ENCODE measurements at places on chromosomes 16 and 17.

- no peak for DNase-seq
These were observed 21.0 kb upstream of the AGRP start for GRCh38 chr16:67504031-67505021.

DNA sequence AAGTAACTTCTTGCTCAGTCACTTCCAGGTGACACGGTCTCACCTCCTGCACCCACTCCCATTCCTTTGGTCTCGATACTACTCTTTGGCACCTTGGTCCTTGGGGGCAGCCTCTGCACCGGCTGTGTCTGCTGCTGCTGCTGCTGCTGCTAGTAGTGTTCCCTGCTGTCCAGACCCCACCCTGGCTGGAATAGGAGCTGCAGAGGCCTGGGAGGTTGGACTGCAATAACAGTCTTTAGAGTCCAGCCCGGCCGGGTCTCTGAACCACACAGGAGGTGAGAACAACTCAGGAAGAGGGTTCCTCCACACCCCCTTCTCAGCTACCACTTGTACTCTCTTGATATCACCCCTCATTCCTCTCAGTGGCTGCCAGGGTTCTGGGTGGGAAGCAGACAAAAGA, 231.1 kb upstream of the NLRP1 start:
- no peak for DNase-seq

GRCh38 chr17:74260525-74260850, 13.5 kb upstream of the DNAI2 start:
- no peak for DNase-seq

DNA sequence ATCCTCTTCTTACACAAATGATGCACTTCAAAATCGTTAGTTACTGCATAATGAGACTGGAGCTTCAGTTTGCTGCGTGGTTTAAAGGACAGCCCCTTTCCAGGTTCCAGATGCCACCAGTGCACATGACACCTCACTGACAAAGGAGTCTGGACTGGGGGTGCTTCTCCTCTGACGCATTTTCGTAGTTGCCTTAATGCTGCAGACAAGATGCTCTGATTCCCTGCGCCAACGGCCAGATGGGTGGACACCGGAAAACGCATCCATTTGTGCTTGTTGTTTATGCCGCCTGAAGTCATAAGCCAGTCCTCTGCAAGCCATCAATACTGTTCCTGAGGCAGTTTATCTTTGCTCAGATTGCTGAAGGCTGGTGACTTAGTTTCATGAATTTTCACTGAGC, 16.0 kb downstream of the FBXO31 start:
- DNase-seq = no peak

DNA sequence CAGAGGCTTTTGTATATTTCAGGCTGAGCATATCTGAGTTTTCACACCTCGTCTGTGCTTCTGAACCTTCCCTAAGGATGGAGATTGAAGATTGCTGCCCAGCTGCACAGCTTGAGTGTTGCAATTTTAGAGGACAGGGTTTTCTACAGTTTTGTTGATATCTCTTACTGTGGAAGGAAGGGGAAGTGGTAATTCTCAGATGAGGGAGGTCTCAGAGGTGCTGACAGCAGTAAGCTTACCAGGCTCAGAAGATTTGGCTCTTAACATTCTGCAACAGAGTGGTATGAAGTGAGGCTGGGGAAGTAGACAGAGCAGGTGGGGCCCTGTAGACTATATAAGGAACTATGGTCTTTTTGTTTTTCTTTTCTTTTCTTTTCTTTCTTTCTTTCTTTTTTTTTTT, 45.8 kb upstream of the ARHGAP17 start:
- no peak for DNase-seq

GRCh38 chr16:78566397-78567073, 467.1 kb downstream of the WWOX start:
- no peak for DNase-seq

DNA sequence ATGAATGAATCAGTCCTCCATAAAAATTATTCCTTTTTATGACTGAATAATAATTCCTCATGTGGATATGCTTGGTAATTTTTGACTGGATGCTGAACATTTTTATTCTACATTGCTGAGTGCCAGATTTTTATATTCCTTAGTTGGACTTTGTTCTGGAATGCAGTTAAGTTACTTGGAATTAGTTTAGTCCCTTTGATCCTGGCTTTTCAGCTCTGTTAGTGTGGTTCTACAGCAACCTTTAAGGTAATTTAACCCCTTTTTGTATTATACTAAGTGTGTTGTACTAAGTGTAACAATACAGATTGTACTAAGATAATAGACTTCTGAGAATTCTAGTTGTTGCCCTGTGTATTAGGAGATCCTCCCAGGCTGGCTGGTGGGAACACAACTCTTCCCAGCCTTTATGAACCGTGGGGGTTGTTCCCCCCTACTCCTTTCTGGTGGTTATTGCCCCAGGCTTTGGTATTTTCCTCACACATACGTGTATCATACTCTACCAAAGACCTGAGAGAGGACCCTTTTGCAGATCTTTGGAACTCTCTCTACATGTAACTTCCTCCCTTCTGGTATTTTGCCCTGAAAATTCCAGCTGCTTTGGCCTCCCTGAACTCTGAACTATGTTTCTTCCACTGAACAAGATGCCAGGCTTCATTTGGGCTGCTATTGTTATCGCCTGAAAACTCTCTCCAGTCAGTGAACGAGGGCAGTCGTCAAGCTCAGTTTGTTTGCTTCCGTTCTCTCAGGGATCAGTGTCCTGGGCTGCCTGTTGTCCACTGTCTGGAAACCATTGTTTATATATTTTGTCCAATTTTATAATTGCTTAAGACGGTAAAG, 30.5 kb downstream of the TANGO6 start:
- no peak for DNase-seq

GRCh38 chr17:61627658-61628057, 36.6 kb upstream of the NACA2 start:
- DNase-seq = no peak

DNA sequence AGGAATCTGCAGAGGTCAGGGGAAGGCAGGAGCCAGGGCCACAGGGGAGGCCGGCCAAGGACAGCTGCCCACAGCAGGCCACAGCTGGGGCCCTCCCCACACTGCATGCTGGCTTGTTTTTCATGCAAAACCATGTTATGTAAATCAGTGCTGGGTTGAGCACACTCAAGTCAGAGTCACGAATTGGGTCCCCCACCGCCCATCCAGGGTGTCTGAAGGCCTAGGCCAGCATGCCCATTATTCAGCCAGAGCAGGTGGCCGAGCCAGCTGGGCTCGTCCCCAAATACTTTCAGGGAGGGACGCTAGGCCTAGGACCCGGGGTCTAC, 51.2 kb upstream of the TOB1 start:
- no peak for DNase-seq

DNA sequence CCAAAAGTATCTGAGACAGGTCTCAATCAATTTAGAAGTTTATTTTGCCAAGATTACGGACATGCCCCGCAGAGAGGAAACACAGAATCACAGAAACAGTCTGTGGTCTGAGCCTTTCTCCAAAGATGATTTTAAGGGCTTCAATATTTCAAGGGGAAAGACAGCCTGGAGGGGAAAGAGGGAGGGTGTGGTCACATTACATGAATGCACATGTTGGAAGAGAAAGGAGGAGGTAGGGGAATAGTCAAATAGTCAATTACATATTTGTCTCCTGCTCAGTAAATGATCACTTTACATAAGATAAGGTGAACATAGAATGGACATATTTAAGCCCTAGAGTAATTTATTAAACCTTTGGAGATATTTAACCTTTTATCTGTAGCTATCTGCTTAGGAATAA, 12.3 kb downstream of the UNC45B start:
- DNase-seq = no peak

DNA sequence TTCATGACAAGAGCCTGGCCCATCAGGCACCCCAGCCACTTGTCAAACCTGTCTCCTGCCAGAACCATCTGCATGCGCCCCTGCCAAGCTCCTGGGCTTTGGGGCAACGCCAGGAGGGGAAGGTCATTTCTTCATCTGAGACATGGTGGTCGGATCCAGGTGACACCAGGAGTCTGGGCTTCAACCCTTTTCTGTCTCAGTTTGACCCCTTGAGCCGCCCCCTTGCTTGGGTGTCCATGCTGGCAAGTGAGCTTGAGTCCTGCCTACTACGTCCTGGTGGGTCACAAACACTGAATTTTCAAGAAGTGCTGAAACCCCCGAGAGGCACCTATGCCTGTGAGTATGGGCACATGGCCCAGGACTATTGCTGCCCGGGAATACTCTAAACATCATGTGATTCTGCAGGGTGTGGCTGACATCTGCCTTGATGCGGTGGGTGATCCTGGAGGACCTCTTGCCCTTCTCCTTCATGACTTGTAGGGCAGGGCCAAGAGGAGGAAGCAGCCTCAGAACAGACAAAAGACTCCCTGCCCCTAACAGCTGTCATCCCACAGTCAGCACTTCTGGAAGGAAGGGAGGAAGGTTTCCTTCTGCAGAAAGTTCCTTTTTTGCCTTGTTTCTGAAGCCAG, 43.4 kb downstream of the TNFRSF13B start:
- DNase-seq = no peak

- no peak for DNase-seq
These were observed 1525.3 kb downstream of the CDH8 start for GRCh38 chr16:60510941-60511340.

DNA sequence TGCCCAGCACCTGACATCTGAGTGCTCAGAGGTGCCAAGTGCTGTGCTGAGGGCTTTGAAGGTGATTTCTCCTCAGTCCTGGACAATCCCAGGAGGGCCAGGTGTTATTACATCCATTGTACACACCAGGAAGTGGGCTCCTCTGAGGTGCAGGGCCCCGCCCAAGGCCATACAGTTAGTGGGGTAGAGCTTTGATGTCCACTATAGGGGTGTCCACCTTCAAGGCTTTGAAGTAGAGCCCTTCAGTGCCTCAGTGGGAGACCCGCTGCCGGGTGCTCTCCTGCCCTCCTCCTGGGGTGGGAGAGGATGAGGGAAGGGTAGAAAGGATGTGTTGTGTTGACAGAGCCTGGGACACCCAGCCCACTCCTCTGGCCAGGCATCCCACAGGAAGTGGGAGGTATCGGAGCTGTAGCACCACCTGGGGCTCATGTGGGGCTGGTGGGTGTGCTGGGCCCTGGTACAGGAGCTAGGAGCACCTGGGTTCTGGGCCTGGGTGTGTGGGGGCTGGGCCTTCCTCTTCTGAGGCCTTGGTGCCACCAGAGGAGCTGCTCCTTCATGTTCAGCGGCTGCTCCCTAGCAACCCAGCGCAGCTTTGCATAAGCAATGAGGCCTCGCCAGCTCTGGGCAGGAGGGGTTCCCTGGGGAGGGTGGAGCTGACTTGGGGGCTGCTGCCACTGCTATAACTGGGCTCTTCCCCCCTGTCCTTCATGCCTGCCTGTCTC, 7.4 kb downstream of the LASP1 start:
- no peak for DNase-seq

DNA sequence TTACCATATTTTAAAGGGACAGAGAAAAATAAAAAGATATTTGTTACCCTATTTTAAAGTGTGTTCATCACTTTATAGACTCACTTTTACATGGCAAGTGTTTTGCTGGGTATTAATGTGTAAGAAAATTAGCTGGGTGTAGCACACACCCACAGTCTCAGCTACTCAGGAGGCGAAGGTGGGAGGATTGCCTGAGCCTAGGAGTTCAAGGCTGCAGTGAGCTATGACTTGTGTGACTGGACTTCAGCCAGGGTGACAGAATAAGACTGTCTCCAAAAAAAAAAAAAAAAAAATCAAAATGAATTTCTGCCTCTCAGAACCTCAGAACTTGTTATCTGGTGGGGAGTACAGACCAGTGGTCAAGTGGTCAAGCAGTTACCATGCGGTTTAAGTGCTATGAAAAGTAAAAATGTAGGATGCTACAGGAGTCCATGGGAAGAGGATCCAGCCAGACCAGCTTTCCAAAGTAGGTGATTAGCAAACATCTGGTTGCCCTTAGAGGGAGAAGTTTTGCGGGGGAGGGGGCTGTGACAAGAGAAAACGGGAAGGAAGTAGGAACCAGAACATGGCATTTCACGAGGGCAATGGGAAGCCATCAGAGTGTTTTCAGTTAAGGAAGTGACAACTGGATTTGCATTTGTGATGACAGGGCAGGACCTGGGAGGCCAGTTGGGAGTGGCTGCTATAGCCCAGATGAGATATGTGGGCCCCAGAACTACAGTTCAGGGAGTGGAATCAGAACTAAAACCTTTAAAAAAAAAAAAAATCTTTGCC, 13.9 kb downstream of the CNEP1R1 start:
- no peak for DNase-seq
